ENCODE measurements at places on chromosomes 6 and 20.

DNA sequence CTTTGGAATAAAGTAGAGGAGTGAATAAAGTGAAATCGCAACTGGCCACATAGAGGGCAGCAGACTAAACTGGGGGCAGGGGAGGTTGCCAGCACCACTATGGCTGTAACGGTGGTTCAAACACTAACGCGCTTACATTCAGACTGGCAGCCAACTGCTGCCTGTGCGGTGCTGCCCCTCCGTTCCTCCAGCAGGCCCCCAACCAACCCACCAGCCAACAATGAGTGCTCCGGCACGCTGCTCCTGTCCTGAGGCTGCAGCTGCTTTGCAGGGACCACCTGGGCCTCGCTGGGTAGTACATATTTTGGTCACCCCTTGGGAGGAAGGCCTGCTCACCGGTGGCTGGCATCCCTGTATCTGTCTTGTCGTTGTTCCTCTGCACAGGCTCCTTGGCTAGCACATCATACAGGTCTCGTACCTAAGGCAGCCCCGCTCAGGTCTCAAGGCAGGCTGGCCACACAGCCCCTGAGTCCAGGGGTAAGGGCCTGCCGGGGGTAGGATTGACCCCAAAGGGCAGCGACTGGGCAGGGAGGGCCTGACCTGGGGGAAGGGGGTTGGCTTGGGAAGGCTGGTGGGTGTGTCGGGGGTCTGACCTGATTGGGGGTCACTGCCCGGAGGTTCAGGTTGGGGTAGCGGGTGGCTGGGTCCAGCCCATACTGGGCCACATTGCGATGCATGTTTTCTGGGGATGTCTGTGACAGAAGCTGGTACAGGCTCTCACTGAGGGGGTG lies 6.3 kb downstream of the MICAL1 start:
- DNase-seq: no peak

- peak; percentile 61 for DNase-seq
Observed at GRCh38 chr6:155177363-155177961, 86.4 kb upstream of the CLDN20 start.

DNA sequence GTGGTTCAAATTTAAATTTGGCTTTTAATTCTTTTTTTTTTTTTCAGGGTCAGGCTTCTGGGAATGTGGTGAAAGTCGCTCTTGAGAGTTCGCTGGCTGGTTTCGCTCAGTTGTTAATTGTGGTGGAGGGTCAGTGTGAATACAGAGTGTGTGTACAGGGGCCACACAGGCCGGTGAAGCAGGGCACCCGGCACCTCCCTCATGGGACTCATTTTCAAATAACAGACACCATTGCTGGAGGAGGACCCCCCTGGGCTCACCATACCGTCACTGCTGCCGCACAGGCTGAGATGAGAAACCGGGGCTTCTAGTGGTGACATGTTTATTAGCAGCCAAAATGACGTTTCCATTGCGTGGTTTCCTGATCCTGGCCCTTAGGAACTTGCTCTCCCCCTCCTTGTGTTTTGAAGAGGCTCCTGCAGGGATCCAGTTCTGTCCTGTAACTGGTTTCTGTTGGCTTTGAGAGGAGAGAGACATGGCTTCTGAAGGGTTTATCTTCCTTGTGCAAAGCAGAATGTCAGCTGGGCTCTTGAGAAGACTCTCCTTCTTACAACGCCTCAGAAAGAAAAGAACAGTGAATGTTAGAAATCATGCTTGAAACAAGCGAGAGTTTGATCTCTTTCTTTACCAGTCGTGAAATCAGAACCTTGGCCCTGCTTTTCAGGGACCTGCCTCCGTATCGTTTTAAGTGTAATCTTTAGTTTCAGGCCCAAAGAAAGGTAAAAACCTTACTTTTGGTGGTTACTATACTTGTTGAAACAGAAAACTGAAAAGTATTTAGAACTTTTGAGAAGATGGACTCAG lies 37.8 kb downstream of the DUSP22 start:
- no peak for DNase-seq

DNA sequence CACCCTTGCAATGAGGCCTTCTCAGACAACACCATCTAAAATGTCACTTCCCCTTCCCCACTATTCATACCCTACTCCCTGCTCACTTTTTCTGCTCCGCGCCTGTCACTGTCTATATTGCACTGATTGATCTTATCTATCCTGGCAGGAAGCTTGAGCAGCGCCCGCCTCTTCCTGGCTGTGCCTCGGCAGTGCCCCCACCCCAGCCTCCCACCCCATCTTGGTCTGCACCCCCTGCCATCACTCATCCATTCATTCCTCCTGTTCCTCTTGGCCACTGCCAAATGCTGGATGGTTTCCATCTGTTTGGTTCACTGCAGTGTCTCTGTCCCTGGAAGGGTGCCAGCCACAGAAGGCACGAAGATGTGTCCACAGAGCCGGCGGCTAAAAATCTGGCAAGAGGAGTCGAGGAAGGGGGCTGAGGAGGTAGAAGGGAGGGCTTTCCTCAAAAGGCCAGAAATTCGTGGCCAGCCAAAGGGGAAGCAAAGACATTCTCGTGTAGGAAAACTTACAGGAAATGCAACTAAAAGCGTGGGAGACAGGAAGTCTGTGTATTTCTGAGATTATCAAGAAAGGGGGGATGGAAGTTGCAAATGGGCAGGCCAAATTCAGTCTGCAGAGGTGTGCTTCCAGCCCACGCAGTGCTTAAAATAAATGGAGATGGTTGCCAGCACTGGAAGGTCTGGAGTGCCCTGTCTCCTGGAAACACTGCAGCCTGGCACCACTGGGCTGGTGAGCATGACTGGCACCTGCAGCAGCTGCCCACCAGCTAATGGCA lies 27.6 kb downstream of the SYNJ2 start:
- peak; percentile 45 for DNase-seq

DNA sequence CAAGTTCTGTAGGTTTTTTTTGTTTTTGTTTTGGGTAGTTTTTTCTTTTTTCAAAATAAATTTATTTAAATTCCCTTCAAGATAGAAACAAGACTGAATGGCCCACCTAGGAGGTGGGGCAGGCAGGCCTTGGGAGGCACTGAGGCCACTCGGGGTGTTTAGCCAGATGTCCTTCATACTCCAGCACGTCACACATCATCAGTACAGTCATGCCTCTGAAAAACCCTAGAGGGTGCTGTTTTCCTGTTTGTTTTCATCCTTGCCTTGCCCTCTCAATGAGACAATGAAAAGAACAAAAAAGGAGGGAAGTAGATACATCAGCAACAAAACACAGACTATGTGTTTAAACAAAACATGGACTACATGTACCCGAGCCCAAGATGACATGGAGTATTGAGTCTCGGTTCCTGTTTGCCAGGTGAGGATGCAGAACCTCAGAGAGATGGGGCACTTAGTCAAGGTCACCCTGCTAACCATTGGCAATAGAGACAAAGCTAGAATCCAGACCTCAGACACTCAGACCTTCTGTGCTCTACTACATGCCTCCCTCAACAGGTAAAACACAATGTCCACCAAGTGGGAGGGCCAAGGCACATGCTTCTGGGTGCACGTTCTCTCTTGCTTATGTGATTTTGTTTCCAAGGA lies 26.8 kb upstream of the CLIC5 start:
- no peak for DNase-seq

DNA sequence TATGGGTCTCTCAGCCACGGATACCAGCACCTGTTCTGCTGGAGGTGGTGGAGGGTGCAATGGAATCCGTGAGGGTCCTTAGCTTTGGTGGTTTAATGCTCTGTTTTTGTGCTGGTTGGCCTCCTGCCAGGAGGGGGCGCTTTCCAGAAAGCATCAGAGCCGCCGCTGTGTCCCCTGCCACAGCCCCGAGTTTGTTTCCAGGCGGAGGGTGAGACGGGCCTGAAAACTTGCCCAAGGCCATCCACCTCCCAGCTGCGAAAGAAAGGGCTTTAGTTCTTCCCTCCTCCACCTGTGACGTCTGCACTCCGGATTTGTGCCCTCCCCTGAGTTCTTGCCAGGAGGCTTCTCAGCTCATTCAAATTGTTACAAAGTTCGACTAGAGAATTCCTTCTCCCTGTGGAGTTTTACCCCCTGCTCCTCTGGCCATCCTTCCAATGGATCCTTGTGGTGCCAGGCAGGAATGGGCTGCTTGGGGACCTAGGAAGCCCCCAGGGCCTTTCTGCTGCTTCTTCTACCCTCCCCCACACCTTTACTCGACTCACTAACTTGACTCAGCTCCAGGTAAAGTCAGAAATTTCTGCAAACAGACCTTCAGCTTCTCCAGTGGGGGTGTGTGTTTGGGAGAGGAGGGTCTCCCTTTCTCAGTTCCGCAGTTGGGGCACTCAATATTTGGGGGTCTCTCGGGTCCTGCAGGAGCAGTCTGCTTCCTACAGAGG lies 873.7 kb downstream of the KIF16B start:
- DNase-seq: no peak

- DNase-seq: no peak
Observed at GRCh38 chr6:11428895-11429294, 108.7 kb upstream of the TMEM170B start.

GRCh38 chr20:5925551-5925950 lies 24.8 kb downstream of the TRMT6 start:
- no peak for DNase-seq

- DNase-seq: no peak
Observed at GRCh38 chr6:113662688-113663333, 194.3 kb upstream of the MARCKS start.

GRCh38 chr6:14226051-14226660 lies 108.6 kb downstream of the CD83 start:
- no peak for DNase-seq

- DNase-seq: no peak
Observed at GRCh38 chr6:142482249-142482648, 180.4 kb downstream of the ADGRG6 start.

DNA sequence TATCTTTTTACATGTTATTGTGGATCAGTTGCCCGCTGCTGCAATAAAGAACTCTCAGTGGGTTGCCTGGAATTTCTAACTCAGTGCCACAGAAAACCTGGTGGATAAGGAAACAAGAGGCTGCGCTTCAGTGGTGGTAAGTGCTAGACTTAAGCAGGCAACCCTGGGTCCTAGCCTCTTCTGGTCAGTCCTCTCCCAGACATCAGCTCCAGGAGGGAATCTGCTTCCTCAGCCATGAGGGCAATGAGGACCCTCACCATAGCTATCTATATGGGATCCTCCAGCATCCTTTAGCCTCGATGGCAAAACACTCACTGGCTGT lies 490.7 kb upstream of the SULF2 start:
- no peak for DNase-seq

DNA sequence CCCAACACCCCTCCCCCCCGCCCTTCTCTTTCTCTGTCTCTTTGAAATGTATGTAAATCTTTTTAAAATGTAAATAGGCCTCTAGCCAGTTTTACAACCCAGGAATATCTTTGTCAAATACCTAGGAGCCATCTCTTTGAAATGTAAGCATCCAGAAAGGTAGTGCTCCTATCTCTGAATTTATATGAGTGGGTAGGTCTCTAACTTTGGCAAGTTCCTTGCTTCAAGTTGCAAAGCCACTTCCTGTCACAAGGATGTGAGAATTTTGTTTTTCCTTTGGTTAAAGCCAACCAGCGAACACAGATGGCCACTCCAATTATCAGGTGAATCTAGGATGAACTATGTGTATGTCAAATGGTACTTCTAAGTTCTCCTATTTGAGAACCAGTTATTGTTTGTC lies 6.2 kb upstream of the DEFB132 start:
- DNase-seq: no peak

DNA sequence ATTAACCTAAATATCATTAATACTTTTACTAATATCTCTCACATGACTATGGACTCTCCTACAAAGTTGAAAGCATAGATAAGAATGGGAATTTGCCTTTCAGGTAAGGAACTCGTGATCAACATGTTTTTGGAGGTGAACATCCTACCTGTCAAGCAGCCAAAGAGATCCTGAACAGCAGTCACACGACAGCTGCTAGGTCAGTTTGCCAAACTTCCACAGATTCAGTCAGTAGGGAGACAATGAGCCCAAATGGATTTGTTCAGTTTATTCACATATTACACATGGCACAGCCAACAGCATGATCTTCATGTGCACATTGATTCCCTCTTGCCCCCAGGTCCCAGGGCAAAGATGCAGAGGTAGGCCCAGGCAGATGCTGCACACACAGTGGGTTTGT lies 86.1 kb upstream of the LOC128125822 start:
- DNase-seq: no peak

- DNase-seq: no peak
Observed at GRCh38 chr20:1824834-1825233, 70.4 kb upstream of the SIRPA start.

- no peak for DNase-seq
Observed at GRCh38 chr6:21539621-21540100, 53.9 kb upstream of the SOX4 start.

DNA sequence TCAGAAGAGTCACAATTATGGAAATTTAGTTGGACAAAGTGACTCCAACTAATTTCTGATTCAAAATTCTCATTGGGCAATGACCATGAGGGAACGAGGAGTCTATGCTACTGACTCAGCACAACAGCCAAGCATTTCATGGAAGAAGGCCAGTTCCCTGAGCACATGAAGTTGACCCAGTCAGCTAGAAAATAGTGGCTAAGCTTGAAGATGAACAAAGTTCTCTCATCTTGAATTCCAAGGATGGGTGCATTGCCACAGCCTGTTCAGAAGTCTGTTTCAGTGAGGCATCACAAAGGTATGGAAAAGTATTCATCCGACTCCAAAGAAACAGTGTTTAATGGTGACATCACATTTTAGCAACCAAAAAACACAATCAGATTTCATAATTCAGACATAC lies 676.9 kb downstream of the HACE1 start:
- DNase-seq: no peak

DNA sequence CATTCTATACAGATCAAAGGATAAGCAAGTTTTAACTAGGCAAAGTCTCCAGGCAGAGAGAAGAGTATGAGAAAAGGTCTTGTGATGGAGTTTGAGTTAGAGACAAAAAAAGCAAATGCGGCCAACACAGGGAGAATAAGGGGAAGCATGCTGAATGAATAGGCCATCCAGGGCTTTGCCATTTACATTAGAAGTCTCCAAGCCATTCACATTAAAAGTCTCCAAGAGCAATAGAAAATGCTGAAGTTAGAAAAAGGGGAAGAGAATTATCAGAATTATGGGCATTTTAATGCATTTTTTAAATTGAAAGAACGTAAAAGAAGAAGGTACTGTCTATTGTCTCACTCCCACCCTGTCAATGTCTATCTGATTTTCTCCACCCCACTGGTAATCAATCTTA lies 49.4 kb downstream of the PDSS2 start:
- no peak for DNase-seq

- DNase-seq: no peak
Observed at GRCh38 chr6:56962441-56962840, 7.5 kb downstream of the BEND6 start.

DNA sequence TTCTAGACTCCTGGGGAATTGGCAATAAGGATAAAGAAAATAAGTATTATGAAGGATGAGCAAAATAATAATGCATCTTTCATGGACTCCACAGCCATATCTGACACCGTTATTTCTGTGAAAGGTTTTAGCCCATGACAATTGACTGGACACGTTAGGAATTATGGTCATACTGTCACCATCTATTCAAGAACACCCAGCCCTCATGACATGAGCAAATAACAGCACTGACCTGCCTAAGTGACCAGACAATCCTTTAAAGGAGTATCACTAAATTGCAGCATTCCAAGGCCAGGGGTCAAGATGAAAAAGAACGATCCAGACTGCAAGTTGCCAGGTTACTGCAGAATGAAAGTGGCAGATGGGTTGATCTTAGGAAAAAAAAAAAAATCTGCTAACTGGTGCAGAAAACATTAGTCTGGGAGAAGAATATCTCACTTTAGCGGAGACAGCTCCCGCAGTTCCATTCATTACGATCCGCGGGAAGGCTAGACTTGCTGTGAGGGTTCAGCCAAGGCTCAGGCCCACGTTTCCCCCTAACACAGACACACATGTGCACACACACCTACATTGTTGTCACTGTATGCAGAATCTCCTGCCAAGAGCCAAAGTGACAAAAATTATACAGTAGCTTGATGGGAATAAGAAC lies 237.7 kb upstream of the AGPAT4 start:
- no peak for DNase-seq

All from stimulated activated CD8-positive, alpha-beta memory T cell treated with anti-CD3 and anti-CD28 coated beads, Interleukin-4, amount 100 ng/mL, for 48 hours (primary cell).